AG04450 (cell line): ENCODE measurements at places on chromosomes 1 and 21.

DNA sequence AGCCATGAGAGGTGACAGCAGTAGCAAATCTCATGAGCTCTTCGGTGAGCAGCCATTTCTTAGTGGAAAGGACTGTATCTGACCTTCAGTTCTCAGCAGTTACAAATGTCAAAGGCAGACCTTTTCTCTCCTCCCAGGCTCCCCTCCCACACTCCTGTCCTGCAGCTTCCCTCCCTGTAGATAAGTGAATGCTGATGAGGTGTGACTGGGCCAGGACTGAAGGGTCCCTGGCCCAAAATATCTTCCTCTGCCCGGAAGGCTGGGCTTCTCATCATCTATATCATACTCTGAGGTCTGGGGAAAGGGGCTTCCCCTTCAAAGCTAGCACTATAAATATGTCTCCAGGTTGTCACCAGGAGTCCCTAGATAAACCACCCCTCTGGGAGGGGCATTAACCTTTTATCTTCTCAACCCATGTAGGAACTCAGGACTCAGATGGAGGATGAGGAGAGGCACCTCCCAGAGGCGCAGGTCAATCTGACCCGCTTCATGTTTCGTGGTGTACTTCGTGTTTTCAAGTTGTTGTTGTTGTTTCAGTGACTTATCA lies 3.6 kb upstream of the ADAMTSL4 start:
- DNase-seq = no peak

DNA sequence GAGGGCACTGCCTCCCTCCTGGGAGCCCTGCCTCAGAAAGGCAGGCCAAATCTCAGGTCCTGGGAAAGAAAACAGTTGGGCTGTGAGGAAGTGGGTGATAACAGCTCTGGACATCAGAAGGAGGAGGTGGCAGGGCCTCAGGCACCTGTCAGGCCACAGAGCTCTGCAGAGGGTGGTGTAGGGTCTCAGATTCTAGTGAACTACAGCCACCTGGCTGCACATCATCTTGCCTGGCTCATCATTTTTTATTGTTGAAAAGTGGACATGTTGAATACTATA lies 15.3 kb upstream of the ZNF678 start:
- no peak for DNase-seq

- no peak for DNase-seq
Measured at GRCh38 chr21:28892199-28893111, 100.2 kb downstream of the LTN1 start.

DNA sequence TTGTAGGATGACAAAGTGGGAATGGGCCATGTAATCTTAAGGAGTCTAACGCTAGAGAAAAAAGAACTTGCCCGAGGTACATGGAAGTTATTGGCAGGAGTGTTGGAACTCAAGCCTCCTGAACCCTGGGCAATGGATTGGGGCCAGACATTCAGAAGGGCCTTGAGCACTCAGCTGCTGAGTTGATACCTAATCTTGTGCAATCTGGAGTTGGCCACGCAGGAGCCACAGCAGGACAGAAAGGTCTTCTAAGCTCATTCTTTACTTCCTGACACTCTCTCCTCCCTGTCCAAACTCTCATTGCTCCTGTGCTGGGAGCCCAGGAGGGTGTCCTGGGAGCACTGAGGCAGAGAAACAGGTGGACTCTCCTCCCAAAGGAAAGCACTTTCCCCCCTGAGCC lies 25.1 kb upstream of the CSF1 start:
- DNase-seq = no peak

- no peak for DNase-seq
Measured at GRCh38 chr1:182677397-182678098, 6.8 kb downstream of the RGS8 start.

GRCh38 chr1:171796592-171796991 lies 15.1 kb downstream of the METTL13 start:
- DNase-seq = no peak

DNA sequence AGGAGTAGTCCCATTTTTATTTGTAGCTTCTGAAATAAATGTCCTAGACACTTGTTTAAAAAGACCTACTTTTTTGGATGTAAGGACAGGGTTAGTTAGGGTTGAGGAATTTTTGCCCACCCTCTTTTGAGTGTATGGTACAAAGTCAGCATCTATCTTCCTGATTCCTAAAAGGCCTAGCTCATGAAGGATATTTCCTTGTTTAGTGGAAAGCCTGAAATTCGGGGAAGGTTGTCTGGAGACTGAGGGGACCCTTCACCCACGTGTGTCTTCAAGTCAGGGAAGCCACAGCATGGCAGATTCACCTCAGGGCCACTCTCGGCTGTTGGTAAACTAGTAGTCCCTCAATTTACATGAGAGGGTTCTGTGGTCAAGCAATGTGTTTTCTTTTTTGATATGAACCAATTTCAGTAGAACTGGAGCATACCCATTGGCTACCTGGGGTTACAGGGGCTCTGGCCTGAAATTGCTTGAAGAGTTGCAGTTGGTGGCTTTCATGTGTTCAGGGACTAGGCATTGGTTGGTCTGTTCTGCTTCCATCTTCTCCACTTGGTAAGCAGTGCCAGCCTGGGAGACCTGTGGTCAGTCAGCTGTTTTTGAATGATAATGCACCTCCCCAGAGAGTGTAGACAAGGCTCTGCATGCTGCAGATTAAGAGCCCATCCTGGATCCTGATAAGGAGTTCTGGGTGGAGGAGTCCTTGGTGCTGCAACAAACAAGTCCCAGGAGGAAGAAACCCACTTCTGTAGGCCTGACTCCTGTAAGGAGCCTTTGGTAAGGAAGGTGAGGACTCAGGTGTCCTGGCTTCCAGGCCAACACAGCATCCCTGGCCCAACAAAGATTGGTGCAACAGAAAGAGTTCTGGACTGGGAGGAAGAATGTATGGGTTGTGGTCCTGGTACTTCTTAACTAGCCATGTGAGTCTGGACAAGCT lies 6.3 kb downstream of the BTG2 start:
- DNase-seq = no peak

DNA sequence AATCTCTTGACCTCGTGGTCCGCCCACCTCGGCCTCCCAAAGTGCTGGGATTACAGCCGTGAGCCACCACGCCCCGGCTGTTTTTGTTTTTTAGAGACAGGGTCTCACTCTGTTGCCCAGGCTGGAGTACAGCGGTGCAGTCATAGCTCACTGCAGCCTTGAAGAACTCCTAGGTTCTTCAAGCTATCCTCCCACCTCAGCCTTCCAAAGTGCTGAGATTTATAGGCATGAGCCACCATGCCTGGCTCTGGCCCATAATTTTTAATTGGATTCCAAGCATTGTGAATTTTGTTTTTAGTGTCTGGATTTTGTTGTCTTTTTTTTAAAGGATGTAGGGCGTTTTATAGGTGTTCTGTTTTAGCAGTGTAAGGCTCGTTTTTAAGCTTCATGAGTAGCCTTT lies 28.6 kb upstream of the TXLNA start:
- no peak for DNase-seq

DNA sequence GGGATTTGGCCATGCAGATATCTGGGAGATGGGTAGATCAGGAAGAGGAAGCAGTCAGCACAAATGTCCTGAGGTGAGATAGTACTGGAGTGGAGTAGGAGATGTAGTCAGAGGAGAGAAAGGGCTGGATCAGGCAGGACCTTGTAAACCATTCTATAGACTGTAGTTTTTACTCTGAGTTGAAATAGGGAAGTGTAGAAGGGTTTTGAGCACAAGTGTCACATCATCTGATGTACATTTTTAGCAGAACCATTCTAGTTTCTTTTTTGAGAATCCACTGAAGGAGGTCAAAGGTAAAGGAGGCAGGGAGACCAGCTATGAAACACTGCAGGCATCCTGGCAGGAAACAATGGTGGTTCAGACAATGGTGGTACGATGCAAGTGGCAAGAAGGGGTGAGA lies 194.6 kb upstream of the RRP15 start:
- DNase-seq = no peak

DNA sequence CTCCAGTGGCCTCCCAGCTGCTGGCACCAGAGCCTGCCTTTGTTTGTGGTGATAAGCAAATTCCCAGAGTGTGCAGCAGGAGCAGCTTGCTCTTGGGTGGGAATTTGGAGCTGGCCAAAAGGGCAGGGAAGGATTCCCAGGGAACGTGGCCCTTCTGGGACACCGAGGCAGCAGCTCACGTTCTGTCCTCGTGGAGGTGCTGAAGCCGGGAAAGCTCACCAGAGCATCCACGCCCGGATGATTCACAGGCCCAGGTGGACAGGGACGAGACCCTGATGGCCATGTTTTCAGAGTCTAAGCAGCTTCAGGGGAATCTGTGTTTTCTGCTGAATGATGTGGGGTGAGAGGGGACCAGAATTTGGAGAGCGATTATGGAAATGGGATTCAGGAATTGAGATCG lies 19.1 kb upstream of the KLHDC7A start:
- DNase-seq = no peak

DNA sequence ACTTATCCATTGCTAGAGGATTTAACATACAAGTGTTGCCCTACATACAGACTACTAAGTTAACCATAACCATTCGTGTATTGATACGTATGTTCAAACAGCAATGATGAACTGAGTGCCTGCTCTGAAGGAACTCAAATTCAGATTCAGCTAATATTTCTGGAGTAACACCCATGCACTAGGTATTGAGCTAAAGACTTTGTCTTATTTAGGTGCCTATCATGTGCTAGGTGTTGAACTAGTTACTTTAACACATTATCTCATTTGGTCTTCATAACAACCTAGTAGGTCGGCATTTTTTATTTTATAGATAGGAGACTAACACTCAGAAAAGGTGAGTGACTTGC lies 160.0 kb downstream of the LTN1 start:
- no peak for DNase-seq

GRCh38 chr1:59804301-59804700 lies 10.4 kb upstream of the HOOK1 start:
- DNase-seq = no peak

- no peak for DNase-seq
Measured at GRCh38 chr1:11748294-11749202, 12.6 kb downstream of the AGTRAP start.

DNA sequence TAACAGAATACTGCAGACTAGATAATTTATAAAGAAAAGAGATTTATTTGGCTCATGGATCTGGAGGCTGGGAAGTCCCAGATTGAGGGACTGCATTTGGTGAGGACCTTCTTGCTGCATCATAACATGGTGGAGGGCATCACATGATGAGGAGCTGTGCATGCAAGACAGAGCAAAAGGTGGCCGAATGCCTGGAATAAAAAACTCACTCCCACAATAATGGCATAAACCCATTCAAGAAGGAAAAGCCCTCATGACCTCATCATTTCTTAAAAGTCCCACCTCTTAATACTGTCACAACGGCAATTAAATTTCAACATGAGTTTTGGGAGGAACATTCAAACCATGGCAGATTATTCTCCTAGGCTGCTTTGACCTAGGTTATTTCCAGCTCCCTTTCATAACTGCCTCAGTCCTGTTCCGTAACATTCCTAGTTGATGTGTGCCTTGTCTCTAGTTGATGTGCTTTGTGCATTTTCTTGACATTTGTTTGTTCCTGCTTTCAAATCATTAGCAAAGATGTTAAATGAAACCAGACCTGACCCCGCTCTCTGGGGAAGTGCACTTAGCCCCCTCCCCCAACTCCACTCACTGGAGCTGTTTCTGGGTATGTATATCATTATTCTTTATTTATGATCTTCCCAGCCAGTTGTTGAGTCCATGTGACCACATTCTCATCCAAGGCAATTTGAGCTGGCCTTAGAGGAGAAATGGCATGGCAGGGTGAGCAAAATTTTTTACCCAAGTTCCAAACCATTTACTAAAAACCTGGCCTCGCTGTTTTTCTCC lies 148.5 kb downstream of the GDAP2 start:
- DNase-seq = no peak

- no peak for DNase-seq
Measured at GRCh38 chr1:38476111-38476849, 383.3 kb downstream of the RRAGC start.

- no peak for DNase-seq
Measured at GRCh38 chr1:178101266-178101630, 7.3 kb downstream of the RASAL2 start.

- peak; percentile 18 for DNase-seq
Measured at GRCh38 chr1:111030590-111030989, 66.9 kb upstream of the LRIF1 start.

DNA sequence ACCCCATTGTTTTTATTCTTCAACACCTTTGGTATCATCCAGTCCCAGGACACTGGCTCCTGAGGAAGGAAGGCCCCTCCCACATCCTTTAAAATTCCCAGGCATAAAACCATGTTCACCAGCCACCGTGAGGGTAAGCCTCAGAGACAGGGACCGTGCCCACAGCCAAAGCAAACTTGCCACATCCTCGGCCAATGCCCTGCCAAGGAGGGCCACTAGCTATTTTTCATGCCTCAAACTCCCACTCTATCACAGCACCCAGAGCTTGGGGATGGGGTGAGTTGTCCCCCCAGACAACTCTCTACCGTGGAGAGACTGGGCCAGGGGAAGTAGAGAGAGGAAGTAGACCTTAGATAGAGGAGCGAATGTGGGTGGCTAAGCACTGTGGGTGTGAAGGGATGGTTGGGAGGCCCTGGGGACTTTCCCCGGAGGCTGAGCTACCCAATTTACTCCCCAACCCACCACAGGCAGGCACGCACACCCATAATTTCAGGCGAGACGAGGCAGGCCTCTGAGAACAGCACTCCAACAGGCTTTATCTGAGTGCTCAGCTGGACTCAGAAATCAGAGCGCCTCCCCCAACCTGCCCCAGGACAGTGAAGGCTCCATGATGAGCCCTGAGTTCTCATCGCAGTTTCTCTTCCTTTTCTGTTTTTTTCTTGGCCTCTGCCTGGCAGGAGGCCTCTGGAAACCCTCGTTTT lies 15.9 kb upstream of the BTG2 start:
- no peak for DNase-seq

DNA sequence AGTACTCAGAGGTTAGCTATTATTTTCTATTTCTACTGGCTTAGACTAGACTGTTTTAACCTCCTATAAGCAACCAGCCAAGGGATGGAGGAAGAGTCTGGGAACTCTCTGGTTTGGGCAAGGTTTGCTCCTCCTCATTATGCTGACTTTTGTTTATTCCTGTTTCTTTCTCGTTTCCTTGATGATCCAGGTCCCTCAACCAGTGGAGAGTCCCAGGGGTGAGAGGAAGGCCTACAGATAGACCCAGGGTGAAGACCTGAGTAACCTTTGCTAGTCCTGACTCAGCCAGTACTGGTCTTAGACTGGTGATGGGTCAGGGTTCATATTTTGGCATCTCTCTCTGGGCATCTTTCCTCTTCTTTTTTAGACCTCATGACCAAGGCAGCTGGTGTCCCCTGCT lies 5.4 kb downstream of the TUFT1 start:
- DNase-seq = no peak

DNA sequence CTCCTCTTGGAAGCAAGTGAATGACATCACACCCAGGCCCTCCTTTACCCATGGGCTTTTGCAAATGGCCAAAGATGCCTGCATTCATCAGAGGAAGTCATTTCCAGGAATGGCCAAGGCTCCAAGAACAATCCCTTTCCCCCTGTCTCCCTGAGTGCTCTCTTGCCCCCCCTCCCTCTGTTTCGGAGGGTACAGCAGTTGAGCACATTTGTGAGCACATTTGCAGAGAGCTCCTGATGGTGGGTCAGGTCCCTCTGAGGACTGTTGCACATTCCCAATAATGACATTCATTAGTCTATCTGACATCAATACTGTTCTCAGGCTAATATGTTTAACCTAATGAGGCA lies 113.4 kb downstream of the MATN1 start:
- no peak for DNase-seq
